HEK293T (cell line): ENCODE measurements at places on chromosomes 2 and 18.

- DNase-seq = no peak
Measured at GRCh38 chr2:39546409-39546808, 109.3 kb upstream of the MAP4K3 start.

GRCh38 chr2:143968860-143969259 lies 551.1 kb downstream of the ZEB2 start:
- no peak for DNase-seq

- no peak for DNase-seq
Measured at GRCh38 chr2:18930971-18931370, 341.6 kb upstream of the NT5C1B start.

- no peak for DNase-seq
Measured at GRCh38 chr2:235000426-235001236, 48.8 kb downstream of the SH3BP4 start.

DNA sequence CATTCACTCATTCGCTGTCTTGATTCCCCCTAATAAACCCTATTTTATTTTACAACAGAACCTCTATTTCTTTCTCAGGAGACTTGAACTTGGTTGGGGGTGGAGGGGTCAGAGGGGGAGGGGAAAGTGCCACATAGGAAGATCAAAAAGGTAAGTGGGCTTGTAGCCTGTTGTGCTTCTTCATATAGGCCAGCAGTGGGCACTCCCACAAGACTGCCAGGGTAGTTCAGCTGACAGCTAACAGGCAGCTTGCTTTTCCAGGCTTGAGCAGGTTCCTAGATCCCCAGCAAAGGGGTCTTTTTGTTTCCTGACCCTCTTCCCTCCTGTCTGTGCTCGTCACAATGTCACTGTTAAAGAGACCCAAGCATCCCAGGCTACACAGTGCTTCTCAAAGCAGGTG lies 829 bp upstream of the KIAA2012 start:
- DNase-seq = peak; percentile 42

GRCh38 chr2:53424902-53425301 lies 342.7 kb upstream of the CHAC2 start:
- no peak for DNase-seq

DNA sequence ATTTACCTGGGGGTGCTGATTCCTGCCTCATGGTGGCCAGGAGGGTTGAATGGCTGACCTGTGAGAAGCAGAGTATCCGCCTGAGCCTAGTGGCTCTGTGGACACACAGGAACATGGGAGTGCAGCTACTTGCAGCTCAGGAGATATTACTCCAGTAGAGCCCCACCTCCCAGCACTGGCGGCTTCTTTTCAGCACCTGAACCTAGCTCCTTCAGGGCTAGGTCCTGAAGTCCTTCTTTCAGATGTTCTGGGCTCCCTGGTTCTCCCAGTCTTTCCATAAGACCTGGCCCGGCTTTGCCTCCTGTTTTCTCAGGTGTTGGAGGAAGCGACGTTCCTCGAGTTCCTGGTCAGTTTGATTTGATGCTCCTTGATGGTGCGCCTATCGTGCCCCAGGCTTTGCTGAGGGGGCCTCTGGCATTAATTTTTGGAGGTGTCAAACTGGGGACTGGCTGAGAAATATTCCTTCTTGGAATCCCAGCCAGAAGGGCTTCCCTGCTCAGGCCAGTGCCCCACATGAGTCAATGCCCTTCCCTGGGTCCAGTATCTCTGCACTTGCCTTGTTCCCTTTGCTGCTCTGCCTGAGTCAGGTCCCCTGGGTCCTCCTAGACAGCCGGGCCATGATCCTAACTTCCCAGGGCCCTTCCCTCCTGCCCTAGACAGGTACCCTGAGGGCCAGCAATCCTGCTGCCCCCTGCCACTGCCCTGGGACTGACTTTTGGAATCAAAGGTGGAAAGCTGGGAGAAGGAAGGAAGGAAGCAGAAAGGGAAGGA lies 110.7 kb upstream of the HAAO start:
- no peak for DNase-seq

- no peak for DNase-seq
Measured at GRCh38 chr2:241531161-241531722, 22.9 kb upstream of the STK25 start.

- no peak for DNase-seq
Measured at GRCh38 chr2:134578316-134578715, 140.5 kb downstream of the TMEM163 start.

- DNase-seq = no peak
Measured at GRCh38 chr2:20766798-20767644, 55.9 kb downstream of the LDAH start.

DNA sequence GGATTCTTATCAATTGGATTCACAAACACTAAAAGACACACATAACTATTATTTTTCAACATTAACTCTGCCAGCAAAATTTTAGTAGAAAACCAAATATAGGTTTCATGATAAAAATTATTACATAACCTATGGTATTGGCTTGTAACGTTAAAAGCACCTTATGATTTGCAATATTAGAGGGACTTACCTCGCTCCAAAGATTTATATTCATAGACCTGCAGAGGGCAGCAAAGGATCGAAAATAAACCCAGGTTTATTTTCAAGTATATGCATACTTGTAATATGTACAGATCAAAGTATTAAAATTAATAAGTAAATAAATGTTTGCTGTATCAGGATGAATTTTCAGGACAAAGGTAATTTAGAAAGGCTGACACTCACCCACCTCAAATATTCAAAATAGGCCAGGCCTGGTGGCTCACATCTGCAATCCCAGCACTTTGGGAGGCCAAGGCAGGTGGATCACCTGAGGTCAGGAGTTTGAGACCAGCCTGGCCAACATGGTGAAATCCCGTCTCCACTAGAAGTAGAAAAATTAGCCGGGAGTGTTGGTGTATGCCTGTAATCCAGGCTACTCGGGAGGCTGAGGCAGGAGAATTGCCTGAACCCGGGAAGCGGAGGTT lies 45.3 kb downstream of the LRPPRC start:
- DNase-seq = peak; percentile 10
